ENCODE measurements at places on chromosomes 1 and 21. TPM values are rescaled to one million over a fixed set of nuclear protein-coding genes. Genes with fewer than 3 reads are reported as not detected.

Gene FCRL6
- total RNA-seq = not detected

Gene CLCA2
- 0.26 TPM for total RNA-seq

Gene HP1BP3
- 201 TPM for total RNA-seq

Gene SPRR5
- total RNA-seq = not detected

Gene GNG4
- total RNA-seq = 0.06 TPM

Gene SNX7
- 56.7 TPM for total RNA-seq

Gene CASP9
- 8.2 TPM for total RNA-seq

Gene VWA5B1
- not detected for total RNA-seq

Gene WNT3A
- total RNA-seq = not detected

Gene CTXND2
- not detected for total RNA-seq

Gene TNFRSF9
- total RNA-seq = 0.06 TPM

All from LHCN-M2 (cell line).